ENCODE measurements at places on chromosomes 6 and 20.

GRCh38 chr6:141824350-141824749 lies 308.4 kb upstream of the GJE1 start:
- no peak for DNase-seq

DNA sequence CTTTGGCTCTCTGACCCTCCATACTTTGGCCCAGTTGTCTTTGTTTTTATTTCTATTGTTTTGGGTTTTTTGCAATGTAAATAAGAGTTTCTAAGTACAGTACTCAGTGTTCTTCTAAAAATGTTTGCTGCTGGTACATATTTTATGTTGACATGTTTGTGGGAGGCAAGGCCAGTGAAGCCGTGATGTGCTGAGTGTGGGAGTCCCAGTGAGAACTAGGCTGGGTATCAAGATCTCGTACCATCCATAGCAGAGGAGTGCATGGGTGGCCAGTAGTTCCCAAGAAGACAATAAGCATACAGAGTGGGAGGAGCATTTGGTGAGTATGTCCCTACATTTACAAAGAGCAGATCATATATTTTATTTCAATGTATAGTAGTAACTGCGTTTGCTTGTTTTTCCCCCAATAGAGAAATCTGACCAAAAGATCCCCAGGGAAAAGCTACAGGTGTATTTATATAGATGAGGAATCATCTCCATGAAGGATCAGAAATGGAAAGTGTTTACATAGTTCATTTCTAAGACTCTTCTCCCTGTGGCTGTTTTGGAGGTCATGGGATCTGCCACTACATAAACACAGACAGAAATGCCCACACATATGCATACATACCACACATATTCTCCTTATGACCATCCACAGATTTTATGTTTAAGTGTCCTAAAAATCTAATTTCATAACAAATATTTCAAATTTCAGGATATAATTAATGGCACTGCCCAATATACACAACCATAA lies 285.9 kb downstream of the ALDH8A1 start:
- no peak for DNase-seq

DNA sequence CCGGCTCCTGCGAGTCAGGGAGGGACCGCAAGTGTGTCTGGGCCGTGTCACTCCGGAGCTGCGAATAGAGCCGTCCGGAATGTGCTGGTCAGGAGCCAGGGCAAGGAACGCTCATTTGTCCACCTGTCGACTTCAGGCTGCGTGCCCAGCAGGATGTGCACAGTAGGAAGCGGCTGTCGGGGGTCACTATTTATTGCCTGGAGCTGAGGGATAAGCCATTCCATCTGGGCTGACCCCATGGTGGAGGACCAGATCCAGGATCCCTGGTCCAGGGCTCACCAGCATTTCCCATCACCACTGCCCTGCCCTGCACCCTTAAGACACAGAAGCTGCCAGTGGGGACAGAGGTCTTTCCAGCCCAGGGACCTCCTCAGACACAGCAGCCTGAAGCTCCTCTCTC lies 14.7 kb downstream of the NTSR1 start:
- DNase-seq: no peak

- DNase-seq: no peak
Measured at GRCh38 chr20:33082546-33082945, 3.1 kb downstream of the BPIFB4 start.

GRCh38 chr20:51532577-51533191 lies 9.8 kb downstream of the NFATC2 start:
- DNase-seq: no peak

DNA sequence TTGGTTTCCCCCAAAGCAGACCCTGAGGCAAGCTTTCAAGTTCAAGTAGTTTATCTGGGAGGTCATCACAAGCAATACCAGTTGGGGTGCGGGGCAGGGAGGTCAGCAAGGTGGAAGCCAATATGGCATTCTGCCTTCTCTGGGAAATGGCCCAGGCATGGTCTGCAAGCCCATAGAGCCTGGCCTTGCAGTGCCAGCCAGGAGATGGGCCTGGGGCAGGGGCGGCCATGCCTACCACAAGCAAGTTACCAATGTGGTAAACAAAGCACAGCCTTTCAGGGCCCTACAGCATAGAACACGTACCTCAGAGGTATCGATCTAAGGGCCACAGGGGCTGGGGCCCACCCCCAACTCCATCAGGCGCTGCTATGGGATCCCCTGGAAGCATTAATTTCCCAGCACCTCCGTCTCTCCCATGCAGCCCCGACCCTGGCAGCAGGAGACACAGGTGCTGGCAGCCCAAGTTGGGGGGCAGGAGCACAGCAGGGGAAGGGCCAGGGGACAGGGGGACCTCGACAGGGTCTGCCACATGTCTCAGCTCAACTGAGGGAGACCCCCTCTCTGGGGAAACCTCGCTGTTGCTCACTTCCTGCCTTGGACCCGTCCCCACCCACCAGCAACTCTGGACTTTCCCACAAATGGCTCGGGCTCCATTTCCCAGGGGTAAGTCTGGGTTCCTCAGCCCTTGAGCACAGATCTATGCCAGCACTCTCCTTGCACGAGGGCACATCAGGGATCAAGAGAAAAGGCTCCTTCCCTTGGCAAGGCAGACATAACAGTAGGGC lies 369.0 kb downstream of the PREX1 start:
- DNase-seq: no peak

DNA sequence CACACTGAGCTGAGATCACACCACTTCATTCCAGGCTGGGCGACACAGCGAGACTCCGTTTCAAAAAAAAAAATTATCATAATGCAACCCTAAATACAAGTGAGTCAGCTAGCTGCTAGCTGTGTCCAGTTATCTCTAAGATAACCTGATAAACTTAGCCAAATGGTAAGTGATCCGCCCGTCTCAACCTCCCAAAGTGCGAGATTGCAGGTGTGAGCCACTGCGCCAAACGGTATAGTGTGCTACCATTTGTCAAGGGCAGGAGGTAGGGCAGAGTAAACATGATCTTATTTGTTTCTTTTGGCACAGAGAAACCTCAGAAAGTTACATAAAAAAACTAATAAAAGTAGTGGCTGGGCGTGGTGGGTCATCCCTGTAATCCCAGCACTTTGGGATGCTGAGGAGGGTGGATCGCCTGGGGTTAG lies 4.7 kb upstream of the C6orf132 start:
- no peak for DNase-seq

DNA sequence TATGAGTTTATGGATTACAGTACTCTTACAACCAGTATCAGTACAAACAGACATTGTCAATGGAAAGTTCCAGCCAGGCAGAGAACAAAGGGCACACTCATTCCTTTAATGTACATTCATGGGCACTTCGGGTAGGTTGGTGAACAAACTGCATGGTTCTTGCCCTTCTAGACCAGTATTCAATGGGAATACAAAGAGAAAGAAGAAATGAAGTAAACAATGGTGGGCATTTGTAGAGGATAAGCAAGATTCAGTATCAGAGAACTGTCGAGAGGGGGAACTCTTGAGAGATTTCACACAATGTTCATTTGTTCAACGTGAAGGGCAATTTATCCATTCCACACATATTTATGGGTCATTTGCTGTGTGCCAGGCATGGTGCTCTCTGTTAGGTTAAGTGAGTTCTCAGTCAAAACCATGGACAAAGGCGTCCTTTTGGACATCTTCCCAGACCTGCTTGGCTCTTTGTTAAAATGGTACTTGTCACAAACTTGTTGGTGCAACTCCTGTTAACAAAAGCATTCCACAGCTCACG lies 714.8 kb downstream of the DHX35 start:
- no peak for DNase-seq

DNA sequence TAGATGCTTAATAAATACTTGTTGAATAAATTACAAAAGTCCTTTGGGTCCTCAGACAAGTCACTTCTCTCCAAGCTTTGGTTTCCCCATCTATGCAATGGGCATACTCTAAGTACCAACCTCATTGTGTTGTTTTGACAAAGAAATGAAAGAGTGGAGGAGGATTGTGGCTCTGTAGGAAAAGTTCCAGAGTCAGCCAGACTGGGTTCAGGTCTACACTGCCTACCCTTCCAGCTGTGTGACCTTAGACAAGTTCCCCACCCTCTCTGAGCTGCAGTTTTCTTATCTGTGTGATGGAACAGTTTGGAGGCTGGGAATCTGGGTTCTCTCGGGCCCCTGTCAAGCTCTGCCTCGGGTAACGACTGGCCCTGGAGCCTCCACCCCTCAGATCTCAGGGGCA lies 53.9 kb downstream of the SNAI1 start:
- no peak for DNase-seq

GRCh38 chr20:33391722-33392415 lies 9.4 kb downstream of the CDK5RAP1 start:
- no peak for DNase-seq

- no peak for DNase-seq
Measured at GRCh38 chr6:114064862-114065261, 93.9 kb upstream of the HDAC2 start.

DNA sequence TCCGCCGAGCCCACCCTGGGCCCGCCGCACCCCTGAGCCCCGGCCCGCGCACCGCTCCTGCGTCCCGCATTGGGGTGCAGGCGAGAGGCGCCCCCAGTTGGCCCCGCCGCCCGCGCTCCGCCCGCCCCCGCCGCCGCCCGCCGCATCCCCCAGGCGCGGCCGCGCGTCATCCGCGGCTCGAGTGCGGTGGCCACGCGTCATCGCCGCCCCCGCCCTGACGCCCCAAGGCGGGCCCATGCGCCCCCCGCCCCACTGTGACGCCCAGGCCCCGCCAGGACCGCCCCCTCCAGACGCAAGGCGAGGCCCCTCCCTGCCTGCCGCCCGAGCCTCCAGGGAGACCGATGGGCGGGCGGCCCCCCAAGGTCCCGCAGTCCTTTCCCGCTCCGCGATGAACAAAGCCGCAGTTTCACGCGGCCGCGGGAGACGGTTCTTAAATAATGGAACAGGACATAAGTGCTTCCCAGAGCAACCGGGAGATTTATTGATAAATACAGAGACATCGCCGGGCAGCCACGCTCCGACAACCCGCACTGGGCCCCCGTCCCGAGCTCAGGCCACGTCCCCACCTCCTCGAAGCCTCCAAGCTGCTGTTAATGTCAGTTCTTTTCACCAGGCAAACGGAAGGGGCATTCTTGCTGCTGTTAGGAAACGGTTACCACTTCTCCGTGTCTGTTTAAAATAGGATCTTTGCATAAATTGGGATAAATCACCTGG lies at the start of gene ANKRD60:
TSS of gene ANKRD60 (minus strand) at position 170 of the 714 bp plus-strand sequence. CDS start at position 170, 0 bp downstream.
- DNase-seq: no peak

GRCh38 chr6:75263401-75263750 lies 19.8 kb upstream of the COX7A2 start:
- DNase-seq: no peak

- DNase-seq: no peak
Measured at GRCh38 chr6:106517706-106518105, 111.6 kb downstream of the RTN4IP1 start.

DNA sequence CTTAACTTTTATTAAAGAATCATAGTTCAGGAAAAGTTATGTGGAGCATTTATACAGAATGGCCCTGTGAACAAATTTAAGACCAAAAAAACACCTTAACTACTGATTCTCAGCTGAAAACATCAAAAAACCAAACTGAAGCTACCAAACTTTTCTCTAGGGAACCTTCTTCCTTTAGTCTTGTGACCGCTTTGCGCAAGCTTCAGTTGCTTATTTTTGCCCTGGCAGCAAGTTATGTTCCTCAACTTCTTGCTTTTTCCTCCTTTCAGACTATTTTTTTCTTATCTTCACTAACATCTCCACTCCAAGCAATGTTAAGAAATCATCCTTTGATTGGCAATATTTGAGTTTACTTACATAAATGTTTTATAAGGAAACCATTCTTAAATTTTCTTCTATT lies 100.1 kb downstream of the MYB start:
- DNase-seq: peak; percentile 30

DNA sequence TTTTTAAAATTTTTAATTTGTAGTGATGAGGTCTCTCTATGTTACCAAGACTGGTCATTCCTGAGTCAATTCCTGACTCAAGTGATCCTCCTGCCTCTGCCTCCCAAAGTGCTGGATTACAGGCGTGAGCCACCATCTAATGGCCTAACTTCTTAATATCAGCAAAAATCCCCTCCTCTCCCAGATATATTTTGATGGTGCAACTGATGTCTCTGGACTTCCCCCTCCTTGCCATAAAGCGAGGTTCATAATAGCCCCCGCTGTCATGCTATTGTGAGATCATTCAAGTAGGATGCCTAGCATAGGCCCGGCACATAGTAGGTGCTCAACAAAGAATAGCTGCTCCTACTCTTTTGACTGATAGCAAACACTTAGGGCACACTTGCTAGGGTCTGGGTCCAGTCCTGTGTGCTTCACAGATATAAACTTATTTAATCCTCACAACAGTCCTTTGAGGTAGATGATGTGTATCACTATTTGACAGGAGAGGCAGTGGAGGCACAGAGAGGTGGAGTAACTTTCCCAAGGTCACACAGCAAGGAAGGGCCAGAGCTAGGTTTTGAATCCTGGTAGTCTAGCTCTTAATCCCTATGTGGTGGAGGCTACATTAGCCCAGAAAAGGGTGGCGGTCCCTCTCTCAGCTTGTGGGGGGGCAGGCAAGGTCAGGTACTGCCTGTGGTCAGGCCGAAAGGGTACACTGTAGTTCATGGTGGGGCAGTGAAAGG lies 14.6 kb downstream of the SRC start:
- DNase-seq: no peak

DNA sequence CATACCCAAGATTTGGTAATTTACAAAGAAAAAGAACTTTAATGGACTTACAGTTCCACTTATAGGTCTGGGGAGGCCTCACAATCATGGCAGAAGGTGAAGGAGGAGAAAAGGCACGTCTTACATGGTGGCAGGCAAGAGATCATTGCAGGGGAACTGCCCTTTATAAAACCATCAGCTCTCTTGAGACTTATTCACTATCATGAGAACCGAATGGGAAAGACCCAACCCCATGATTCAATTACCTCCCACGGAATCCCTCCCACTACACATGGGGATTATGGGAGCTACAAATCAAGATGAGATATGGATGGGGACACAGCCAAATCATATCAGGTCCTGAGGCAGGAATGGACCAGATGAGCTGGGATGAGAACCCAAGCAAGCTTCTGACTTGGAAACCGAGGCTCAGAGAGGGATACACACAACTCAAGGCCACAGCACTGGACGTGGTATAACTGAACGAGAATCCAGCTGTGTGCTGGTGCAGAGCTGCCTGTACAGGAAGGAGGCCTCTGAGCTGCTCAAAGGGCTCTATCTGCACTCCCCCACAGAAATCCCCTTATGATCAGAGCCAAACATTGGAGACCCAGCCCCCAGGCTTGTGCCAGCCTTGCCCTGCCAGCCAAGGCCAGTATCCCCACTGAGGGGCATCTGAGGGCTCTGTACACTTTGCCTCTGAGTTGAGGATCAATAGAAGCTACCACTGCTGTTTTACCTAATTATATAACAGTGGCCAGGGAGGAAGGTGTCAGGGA lies 137.8 kb downstream of the CEBPB start:
- DNase-seq: no peak

DNA sequence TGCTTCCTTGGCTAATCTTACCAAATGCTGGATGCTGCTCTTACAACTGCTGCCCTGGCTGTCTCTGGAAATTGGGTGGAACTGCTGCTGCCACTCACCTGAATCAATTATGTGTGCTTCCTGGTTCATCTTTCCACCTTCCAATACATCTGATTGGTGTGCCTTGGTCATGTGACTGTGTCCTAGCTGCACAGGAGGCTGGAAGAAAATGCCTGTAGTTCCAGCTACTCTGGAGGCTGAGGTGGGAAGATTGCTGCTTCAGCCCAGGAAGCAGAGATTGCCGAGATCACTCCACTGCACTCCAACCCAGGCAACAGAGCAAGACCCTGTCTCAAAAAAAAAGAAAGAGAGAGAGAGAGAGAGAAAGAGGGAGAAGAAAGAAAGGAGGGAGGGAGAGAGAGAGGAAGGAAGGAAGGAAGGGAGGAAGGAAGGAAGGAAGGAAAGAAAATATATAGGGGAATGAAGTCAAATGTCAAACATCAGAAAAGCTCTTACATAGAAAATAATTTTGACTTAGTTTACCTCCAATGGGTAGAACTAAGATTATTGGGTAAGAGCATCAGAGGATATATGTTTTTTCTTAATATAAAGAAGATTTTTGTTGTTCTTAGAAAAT lies 14.1 kb upstream of the PPARD start:
- DNase-seq: no peak

All from Jurkat, Clone E6-1 (cell line).